NCI-H1105 treated with DMSO at 0.1 percent for 48 hours (cell line): ENCODE measurements at places on chromosomes 6 and 20.

GRCh38 chr6:27888566-27888965, 23.6 kb downstream of the OR2B2 start:
- no peak for DNase-seq

DNA sequence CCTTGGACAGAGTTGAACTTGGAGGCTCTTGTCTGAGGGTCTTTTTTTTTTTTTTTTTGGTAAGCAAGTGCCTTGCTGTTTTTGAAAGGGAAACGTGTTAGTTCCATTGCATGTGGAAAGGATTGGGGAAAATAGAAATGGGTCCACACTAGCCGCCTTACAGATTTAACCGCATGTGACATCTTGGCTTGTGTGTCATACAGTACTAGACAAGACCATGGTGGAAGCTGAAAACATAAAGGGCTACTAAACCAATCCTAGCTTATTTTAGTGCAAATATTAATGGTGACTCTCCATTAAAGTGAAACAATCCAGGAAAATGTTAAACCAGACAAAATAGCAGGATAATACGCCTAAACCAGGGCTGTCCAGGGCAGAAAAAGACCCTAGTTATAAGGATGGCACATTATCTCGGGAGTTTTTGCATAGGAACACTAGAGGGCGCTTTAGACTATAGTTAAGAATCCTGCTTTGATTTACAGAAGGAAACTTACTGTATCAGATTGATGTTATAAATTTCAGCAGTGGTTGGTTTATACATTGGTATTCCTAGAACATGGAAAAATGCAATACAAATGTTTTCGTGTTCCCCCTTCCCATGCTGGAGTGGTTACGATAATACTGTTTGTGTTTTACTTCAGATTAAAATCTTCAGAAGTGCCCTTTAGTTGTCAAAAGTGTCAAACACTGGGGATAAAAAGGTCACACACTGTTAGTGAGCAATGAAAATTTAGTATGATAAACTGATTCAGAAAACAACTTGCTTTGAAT, 59.8 kb upstream of the DEK start:
- peak; percentile 71 for DNase-seq

DNA sequence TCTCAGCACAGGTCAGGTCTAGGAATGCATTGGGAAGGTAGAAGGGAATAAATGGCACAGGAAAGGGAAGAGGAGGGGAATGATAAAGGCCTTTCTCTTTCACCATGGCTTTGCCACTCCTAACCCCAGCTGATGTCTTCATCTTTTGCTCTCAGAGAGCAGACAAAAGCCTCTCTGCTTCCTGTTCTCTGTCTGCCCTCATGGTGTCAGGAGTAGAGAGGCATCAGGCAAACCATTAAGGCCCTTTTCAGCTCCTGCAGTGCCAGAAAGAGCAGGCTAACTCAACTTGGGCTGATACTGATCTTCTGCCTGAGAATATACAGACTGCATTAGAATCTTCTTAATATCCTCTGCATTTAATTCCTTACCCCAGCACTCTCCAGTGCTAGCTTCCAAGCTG, 48.0 kb upstream of the STXBP5 start:
- DNase-seq: no peak

DNA sequence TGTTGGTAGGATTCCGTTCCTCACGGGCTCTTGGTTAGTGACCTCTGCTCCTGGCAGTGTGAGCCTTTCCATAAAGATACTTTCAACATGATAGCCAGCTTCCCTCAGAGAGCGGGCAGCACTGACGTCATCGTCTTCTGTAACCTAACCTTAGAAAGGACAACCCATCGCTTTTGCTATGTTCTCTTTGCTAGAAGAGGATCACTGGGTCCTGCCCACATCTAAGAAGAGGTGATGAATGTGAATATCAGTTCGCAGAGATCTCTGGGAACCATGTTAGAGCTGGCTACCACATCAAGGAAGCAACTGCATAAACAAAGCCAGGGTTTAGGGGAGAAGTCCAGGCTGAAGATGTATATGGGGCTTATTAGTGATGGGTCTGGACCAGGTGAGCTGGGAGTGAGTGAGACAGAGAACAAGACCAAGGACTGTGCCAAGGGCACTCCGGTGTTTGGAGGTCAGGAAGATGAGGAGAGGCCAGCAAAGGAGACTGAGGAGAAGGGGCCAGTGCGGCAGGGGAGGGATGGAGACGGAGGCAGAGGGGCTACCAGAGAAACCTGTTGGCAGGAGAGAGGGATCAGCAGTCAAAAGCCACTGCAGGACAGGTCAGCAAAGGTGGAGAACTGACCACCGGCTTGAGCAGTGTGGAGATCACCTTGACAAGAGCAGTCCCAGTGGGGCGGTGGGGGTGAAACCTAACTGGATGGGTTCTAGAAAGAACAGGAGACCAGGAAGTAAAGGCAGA, 39.7 kb downstream of the PIM1 start:
- no peak for DNase-seq
